Muscle of leg (tissue), 16 donors: ENCODE measurements at places on chromosomes 12 and 14. TPM values are rescaled to one million over a fixed set of nuclear protein-coding genes. Genes with fewer than 3 reads are reported as not detected.
A peak's percentile ranks its signal among the peaks of the same experiment; 100 is the strongest.

DNA sequence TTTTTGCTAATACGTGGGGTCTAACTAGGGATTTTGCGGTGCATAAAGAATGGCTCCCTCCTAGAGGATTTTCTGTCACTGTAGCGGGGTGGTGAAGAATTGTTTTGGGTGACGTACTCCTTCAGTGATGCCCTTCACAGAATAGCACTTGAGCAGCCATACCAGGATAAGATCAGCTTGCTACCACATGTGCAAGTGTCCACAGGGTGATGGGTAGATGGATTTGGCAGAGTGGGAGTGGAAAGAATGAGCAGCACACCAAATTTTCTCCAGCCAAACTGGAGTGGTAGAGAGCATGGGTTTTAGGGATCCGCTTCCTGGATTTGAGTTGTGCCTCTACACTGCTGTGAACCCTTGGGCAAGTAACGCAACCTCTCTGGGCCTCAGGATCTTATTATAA lies 2.3 kb downstream of the TCP11L2 start:
- H3K4me3 ChIP-seq, result no peak overlapping the region
- no peaks in the 10 kb centered on the region for H3K27me3 ChIP-seq
- no peak overlapping the region for H3K27ac ChIP-seq
- peaks cover 2% of the 10 kb centered on the region for H3K36me3 ChIP-seq
- peaks cover 33% of the 10 kb centered on the region for H3K4me1 ChIP-seq
- DNase-seq, result no peak

DNA sequence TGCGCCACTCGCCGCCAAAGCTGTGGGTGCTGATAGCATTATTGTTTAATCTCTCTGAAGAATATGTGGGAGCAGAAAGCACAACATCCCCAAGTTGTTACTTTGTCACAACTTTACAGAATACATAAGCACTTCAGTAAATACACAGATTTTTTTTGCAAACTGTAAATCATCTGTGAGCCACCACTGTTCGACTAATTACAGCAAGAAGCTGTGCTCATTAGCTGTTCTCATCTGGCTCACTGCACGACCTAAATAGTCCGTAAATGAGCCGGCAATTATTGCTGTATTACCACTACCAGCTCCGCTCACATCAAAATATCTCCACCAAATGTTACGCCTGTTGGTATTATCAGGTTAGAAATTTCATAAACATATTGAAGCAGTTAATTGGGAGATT lies 228.9 kb upstream of the PRKD1 start:
- H3K4me3 ChIP-seq, result no peak overlapping the region
- DNase-seq, result no peak
- no peaks in the 10 kb centered on the region for H3K4me1 ChIP-seq
- no peak overlapping the region for H3K27ac ChIP-seq
- no peaks in the 10 kb centered on the region for H3K36me3 ChIP-seq
- H3K27me3 ChIP-seq, result no peaks in the 10 kb centered on the region

DNA sequence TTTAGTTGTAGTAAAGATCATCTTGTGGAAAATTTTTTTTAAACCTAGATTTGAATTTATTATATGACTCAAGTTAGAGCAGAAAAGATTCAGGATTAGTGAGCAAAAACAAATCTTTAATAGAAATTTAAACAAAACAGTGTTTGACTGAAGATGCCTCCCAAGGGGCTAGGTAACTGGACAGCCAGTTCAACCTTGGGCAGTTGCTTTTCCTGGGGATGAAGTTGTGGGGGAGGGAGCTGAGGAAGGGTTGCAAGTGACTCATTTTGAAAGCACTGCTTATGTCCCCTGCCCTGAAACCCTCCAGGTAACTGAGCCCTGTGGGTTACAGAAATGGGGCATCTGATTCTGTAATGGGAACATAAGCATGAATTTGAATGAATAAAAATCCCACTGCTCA lies 13.1 kb downstream of the CFAP54 start:
- H3K4me3 ChIP-seq, result no peak overlapping the region
- H3K27ac ChIP-seq, result peak overlapping the region; percentile 38
- no peaks in the 10 kb centered on the region for H3K4me1 ChIP-seq
- DNase-seq, result no peak
- H3K36me3 ChIP-seq, result no peaks in the 10 kb centered on the region

GRCh38 chr12:126343321-126343720 lies 1278.1 kb downstream of the AACS start:
- no peak overlapping the region for H3K27ac ChIP-seq
- no peaks in the 10 kb centered on the region for H3K36me3 ChIP-seq
- H3K27me3 ChIP-seq, result no peaks in the 10 kb centered on the region
- no peaks in the 10 kb centered on the region for H3K4me1 ChIP-seq
- H3K4me3 ChIP-seq, result no peak overlapping the region

Gene SYT10
- 0.09 TPM for total RNA-seq

Gene PPFIBP1
- 41.9 TPM for total RNA-seq
